ENCODE measurements at places on chromosomes 6 and 20.

- DNase-seq, result no peak
Observed at GRCh38 chr6:117776441-117776840, 101.2 kb downstream of the NUS1 start.

DNA sequence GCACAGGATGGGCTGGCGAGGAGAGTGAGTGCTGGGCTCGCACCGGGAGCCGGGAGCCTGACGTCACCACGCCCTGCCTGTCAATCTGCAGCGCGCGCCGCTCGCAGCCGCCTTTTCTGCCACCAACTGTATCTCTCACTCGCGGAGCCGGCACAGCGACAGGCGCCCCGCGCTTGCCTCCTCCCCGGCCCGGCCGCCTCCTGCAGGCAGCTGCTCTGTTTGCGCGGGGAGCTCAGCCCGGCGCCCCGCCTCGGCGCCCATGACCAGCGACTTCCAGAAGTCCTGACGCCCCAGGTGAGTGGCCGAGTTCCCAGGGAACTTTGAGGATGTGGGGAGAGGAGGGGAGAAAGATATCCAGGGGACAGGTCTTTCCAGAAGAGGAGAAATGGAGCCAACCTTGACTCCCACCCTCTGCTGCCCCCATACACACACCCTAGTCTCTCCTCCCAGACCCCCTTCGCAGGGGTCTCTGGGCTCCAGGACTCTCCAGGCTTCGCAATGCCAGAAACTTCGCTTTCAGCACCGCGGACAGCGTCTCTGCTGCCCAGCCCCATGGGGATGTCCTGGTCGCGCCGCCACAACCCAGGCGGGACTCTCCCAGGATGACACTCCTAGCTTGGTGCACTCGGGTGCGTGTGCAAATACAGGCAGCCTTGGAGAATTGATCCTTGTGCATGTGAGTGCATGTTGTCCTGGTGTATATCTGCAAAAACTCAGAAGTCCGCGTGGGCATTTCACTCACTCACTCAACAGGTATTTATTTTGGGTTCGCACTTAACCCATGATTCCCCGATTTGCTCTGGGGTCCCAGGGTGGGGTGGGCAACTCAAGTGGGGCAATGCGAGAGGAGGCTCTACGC lies at the start of gene GPR6:
Gene GPR6 (plus strand): TSS at position 138 of the 859 bp plus-strand sequence. CDS start 802 bp downstream, outside the sequence.
- DNase-seq, result peak; percentile 87

GRCh38 chr6:13101985-13102384 lies 226.4 kb downstream of the TBC1D7 start:
- no peak for DNase-seq

- peak; percentile 38 for DNase-seq
Observed at GRCh38 chr20:41639630-41640029, 21.5 kb upstream of the CHD6 start.

- no peak for DNase-seq
Observed at GRCh38 chr6:42230345-42231321, 13.0 kb upstream of the MRPS10 start.

DNA sequence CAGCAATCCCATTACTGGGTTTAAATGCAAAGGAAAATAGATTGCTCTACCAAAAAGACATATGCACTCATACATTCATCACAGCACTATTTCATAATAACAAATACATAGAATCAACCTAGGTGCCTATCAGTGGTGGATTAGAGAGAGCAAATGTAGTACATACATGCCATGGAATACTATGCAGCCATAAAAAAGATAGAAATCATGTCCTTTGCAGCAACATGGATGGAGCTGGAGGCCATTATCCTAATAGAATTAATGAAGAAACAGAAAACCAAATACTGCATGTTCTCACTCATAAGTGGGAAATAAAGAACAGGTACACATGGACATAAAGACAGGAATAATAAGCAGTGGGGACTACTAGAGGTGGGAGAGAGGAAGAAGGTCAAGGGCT lies 70.7 kb upstream of the MLIP start:
- DNase-seq, result no peak

DNA sequence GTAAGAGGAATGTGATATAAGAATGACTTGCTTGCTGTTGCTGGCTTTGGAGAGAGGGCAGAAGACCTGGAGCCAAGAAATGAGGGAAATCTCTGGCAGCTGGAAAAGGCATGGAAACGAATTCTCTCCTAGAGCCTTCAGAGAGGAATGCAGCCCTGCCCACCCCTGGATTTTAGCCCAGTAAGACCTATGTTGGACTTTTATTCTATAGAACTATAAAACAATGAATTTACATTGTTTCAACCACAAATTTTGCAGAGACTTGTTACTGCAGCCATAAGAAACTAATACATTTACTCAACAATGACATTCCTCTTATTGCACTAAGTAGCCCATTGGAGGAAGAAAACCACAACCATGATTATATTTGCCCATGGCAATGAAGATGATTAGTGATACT lies 39.5 kb upstream of the PREP start:
- DNase-seq, result no peak

GRCh38 chr6:71727632-71728294 lies 158.6 kb upstream of the RIMS1 start:
- no peak for DNase-seq

- no peak for DNase-seq
Observed at GRCh38 chr20:52383995-52384621, 192.5 kb upstream of the ZFP64 start.

DNA sequence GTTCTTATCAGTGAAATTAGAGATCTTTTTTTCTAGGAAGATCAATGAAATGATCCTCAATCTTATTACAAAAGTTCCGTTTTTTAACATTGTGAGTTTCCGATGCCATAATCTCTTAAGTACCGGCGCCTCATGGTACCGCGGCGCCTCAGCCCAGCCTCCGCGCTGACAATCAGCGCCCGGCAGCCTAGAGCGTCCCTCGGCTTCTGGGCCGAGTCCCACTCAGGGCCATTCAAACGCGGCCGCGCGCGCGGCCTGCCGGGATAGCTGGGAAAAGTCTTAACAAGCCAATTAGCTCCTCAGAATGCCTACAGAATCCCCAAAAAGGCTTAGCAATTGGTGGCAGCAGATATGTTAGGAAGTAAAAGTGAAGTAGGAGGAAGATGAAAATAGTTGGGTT lies 204.8 kb downstream of the ADGB start:
- DNase-seq, result peak; percentile 16

GRCh38 chr6:13256266-13257001 lies 71.9 kb downstream of the TBC1D7 start:
- no peak for DNase-seq

Measured in tongue (tissue), 3 donors.